ENCODE measurements at places on chromosomes 7 and 10.

DNA sequence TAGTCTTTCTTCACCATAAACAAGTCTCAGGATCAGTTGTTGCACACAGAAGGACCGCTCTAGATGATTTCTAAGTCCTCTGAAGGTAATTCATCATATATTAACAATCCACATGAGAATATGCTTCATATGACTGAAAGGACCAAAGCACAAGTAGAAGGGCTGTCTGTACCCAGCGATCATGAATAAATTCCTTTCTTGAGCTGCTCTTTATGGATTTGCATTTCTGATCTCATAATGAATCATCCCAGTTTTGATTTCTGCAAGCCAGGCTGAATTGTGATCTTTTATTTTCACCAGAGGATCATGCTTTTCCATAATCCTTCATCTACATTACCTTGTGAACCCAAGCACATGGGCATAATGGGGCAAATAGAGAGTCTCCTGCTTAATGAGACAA lies 675.6 kb downstream of the MAGI2 start:
- DNase-seq: no peak

- DNase-seq: no peak
These were observed 149.5 kb downstream of the ARHGAP21 start for GRCh38 chr10:24574161-24574560.

- no peak for DNase-seq
These were observed 41.1 kb upstream of the TMEM229A start for GRCh38 chr7:124074007-124074406.

GRCh38 chr7:240146-240676 lies 47.8 kb downstream of the FAM20C start:
- DNase-seq: no peak

DNA sequence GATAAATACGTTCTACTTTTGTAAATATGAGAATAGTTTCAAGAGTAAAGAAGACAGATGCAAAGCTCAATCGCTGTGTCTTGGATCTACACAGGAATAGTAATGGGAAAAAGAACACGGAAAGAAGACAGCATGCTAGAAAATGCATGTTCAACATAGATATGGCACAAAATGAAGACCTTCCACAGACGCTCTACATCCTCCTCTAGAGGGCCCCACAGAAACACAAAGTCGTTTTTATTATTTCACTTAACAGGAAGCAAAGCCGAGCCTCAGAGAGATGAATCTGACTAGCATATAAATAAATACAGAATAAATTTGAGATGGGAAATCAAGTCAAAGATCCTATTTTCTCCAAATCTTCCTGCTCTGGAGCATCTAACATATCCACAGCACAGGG lies 292.6 kb downstream of the PARD3 start:
- no peak for DNase-seq

DNA sequence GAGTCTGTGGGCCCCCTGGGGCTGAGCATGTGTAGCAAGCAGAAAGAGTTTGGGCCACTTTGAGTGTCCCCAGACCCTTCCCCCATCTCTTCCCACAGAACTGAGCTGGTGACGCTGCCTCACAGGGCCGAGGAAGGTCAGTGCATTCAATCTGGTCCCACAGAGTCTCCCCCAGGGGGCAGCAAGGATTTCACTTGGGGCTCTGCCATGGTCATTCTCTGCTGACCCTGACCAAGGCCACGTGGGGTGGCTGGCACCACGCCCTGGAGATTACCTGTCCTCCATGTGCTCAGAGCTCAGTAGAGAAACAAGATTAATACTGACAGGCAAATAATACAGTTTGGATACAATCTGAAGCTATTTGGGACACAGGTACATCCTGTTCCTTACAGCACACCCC lies 30.2 kb downstream of the ADRA2A start:
- no peak for DNase-seq

- DNase-seq: no peak
These were observed 39.7 kb downstream of the CACNB2 start for GRCh38 chr10:18179891-18180290.

- DNase-seq: no peak
These were observed 161.7 kb downstream of the FAM107B start for GRCh38 chr10:14612873-14613587.
